ENCODE measurements at places on chromosomes 16 and 17. TPM values are rescaled to one million over a fixed set of nuclear protein-coding genes. Genes with fewer than 3 reads are reported as not detected.
A peak's percentile ranks its signal among the peaks of the same experiment; 100 is the strongest.

- DNase-seq: no peak
Observed at GRCh38 chr17:61480414-61480807, 28.2 kb downstream of the TBX4 start.

The CCL4 gene
- not detected for polyA plus RNA-seq

- no peak for DNase-seq
Observed at GRCh38 chr16:10037751-10038150, 144.5 kb downstream of the GRIN2A start.

DNA sequence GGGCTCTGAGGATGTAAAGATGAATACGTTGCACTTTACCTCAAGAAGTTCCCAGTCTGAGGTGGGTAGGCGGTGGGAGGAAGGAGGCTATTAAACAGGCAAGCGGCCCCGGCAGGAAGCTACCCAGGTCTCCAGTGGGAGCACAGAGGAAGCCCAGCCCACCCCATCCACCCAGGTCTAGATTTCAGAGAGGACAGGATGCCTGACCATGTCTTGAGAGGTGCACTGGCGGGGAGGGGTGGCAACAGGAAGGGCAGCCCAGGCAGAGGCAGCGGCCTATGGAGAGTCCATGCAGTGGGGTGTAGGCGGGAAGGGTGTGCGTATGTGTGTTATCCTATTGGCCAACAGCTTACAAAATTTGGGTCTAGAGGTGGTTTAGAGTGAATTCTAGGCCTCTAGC is 13.9 kb downstream of the SARM1 start:
- DNase-seq: no peak

- DNase-seq: no peak
Observed at GRCh38 chr16:5450409-5451104, 353.0 kb upstream of the EEF2KMT start.

- DNase-seq: no peak
Observed at GRCh38 chr17:77349976-77350830, 209.4 kb downstream of the SEC14L1 start.

GRCh38 chr16:80654094-80654862 is 113.5 kb downstream of the DYNLRB2 start:
- DNase-seq: no peak

The DNAAF8 gene
- polyA plus RNA-seq: 1.6 TPM

DNA sequence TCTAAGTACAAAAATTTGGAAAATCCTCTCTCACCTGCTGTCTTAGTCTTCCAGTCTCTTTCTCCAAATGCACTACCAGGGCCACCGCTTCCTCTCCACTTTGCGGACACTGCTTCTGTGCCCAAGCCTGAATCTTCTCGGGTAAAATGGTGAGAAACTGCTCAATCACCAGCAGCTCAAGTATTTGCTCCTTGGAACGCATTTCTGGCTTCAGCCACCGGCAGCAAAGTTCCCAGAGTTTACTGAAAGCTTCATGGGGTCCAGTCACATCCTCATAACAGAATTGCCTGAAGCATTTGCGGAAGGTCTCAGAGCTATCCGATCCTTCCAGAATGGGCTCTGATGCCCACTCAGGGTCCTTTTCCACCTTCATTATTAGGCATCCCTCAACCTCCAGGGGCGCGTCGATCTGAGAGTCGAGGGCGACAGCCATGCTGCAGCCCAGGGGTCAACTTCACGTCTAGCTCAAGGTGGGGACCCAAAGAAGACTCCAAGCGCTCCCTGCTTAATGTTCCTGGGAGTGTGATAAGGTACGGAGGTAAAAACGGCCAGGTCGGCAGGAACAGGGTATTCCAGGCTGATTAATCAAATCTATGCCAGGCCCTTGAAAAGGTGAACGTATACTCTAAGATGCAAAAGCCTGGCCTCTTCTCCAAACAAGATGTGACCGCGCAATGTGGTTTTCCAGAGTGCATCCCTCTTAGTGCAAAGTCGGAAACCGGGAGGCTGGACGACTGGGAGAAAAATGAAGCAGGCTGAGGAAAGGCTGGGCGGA is 763 bp downstream of the ZKSCAN2 start:
- DNase-seq: no peak

The SMTNL2 gene
- 0.04 TPM for polyA plus RNA-seq

The CAPN15 gene
- polyA plus RNA-seq: 7.5 TPM

DNA sequence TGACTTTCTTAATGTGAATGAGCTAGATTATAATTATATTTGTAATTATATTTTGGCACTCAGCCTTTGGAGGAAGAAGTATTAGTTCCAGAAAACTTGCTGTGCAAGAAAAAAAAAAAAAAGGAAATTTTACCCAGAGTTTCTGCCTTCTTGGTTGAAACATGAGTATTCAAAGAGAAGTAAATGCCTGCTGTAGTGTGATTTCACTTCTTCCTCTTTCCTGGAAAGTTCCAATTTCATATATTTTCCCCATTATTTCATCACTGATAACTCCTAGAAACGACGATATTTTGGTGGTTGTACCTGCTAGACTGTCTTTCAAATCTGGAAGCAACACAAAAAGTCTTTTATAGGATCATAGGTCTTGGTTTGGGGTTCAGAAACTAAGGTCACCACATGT is 20.4 kb upstream of the MPHOSPH6 start:
- DNase-seq: no peak

DNA sequence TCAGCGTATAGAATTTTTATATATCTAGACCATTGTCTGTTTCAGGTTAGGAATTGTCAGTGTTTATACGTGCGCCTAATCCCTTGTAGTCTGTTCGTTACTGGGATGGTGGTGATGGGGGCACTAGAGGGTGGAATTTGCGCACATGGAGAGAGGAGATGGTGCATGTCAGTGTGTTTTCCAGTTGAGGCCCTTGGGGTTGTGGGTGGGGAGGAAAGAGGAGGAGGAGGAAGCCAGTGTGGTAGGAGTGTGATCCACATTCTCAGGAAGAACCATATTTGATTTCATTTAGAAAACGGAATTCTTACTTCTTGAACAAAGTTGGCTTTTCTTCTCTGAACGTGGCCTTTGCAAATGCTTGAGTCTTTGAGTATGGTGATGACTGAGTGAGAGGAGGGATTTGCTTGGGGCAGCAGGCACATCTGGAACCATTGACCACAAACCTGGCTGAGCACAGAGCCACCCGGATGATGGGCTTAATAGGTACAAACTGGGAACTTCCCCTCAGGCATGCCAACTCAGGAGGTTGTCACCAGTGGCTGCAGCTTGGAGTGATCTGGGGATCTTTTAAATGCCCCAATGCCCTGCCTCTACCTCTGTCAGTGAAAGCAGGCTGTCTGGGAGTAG is 98.9 kb downstream of the PRKCB start:
- DNase-seq: no peak

The ARHGAP27 gene
- polyA plus RNA-seq: 0.64 TPM

- peak; percentile 8 for DNase-seq
Observed at GRCh38 chr17:12231355-12231682, 210.6 kb downstream of the MAP2K4 start.

The NRN1L gene
- not detected for polyA plus RNA-seq

DNA sequence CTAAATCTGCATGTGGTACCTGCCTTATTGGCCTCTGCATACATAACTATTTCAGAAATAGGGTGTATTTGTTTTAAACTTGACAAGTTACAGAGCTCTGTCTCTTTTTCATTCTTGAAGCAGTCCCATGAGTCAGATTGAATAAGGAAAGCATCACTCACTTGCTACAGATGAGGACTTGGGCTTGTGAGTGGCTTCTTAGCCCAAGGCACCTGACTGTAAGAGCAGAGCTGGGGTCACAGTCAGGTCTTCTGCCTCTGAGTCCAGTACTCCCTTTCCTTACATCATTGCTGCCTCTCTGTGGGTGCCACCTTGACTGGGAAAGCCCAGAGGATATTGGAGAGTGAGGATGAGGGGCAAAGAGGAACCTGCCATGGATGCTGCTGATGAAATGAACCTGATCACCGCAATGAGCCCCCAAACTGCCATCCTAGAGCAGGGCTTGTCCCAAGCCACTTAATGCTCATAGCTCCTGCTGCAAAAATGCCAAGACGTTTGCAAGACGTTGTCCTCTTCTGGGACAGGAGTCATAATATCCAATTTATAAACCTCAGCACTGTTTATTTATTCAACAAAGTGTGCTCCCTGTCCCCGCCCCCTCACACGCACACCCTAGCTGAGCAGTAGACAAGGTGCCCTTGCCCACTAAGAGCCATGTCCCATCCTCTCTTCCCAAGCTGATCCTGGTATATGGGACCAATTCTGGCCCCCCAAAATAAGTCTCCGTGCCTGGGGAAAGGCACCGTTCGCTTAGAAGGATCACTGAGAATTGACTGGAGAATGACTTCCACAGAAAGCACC is 74.1 kb downstream of the CCDC182 start:
- no peak for DNase-seq

GRCh38 chr17:67390646-67391361 is 13.7 kb downstream of the PITPNC1 start:
- DNase-seq: peak; percentile 65

The PRSS8 gene
- polyA plus RNA-seq: not detected

The ACSM2B gene
- not detected for polyA plus RNA-seq

- peak; percentile 91 for DNase-seq
Observed at GRCh38 chr17:56786989-56787482, 46.7 kb downstream of the C17orf67 start.

DNA sequence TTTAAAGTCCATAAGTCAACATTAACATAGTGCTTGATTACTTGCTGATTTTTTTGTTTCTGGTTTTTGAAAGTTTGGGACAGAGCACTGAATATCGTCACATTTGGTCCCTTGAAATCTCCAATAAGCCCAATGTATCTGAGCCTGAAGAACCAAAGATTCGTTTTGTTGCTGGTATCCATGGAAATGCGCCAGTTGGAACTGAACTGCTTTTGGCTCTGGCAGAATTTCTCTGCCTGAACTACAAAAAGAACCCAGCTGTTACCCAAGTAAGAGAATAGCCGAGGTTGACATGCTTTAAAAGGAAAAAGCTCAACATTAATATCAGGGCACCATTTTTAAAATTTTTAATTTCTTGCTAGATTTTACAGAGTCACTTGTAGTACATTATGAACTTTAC is 27.7 kb upstream of the GOSR1 start:
- no peak for DNase-seq

- DNase-seq: no peak
Observed at GRCh38 chr16:19175492-19176262, 7.6 kb downstream of the SYT17 start.

DNA sequence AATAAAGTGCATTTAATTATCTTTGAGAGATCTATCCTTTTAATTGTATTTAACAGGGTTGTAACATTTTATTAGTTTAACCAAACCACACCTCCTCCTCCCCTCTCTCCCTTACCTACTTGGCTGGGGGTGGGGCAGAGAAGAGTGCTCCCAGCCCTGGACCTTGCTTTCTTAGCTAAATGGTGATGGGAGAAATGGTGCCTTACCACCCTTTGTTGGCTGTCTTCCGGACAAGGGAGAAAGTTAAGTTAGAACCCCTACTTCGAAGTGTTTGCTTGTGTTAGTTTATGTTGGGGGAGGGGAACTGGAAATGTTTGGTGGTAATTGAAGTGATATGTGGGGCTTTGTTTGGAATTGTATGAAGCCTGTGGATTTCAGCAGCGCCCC is 3.9 kb downstream of the FZD2 start:
- DNase-seq: no peak

The RASL10B gene
- polyA plus RNA-seq: 3.3 TPM

DNA sequence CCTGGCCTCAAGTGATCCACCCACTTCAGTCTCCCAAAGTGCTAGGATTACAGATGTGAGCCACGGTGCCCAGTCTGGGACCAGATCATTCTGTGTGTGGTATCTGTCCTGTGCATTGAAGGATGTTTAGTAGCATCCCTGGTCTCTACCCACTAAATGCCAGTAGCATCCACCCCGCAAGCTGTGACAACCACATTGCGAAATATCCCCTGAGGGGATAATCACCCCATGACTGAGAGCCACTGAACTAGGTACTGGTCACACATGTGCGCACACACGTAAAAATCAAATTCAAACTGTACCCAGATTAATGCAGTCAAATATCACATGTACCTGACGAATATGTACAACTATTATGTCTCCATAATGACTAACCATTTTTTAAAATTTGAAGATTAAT is 35.8 kb downstream of the TEKT5 start:
- no peak for DNase-seq

The SDR42E2 gene
- not detected for polyA plus RNA-seq

DNA sequence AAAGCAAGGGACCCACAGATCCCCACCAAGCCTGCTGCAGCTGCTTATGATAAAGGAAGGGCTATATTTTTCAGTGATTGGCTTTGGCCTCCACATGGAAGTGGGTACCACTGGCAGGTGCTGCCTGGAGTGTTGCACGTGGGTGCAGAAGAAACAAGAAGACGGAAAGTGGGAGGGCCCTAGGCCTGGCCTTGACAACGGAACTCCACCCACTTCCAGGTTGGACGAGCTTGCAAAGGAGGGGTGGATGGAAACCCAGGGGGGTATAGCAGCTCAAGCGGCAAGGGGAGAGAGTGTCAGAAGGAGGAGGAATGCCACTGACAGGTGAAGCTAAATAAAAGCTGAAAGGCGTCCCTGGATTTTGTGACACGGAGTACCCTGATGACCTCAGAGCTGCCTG is 20.3 kb downstream of the TRIM25 start:
- no peak for DNase-seq

DNA sequence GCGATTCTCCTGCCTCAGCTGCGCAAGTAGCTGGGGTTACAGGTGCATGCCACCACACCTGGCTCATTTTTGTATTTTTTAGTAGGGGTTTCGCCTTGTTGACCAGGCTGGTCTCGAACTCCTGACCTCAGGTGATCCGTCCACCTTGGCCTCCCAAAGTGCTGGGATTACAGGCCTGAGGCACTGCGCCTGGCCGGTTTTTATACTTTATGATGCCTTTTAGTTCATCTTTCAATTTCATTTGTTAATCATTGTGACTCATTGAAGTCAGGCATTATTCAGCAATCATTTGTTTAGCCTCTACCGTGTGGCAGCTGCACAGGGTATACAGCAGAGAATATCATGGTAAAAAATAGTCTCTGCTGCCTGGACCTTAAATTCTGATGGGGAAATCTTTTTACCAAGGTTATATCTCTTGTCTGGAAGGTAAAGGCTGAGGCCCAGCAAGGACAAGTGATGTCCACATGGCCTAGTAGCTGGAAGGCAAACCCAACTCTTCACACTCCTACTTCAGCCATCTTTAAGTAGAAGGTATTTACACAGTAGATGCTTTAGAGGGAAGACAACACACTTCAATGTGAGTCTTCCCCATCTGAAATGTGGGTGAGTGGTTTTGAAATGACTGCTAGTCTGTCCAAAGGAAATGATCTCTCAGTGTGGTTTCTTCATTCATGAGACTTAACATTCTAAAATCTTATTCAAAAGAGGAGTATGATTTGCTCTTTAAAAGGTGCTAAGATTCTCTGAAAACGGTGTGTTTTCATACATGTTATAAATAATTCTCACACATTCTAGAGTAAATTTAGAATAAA is 2.4 kb downstream of the PRPSAP2 start:
- no peak for DNase-seq

GRCh38 chr17:5583426-5584382 is 605 bp downstream of the NLRP1 start:
- no peak for DNase-seq

The TBX6 gene
- polyA plus RNA-seq: not detected

- no peak for DNase-seq
Observed at GRCh38 chr17:32350666-32351418, 885 bp downstream of the ZNF207 start.

- no peak for DNase-seq
Observed at GRCh38 chr16:6528217-6528616, 804.4 kb upstream of the RBFOX1 start.

GRCh38 chr17:68356520-68356919 is 65.2 kb downstream of the ARSG start:
- no peak for DNase-seq

The MT4 gene
- polyA plus RNA-seq: not detected

- DNase-seq: no peak
Observed at GRCh38 chr17:78394209-78394608, 15.8 kb downstream of the PGS1 start.

All from AG04450 (cell line).